ENCODE measurements at places on chromosomes 7 and 10. TPM values are rescaled to one million over a fixed set of nuclear protein-coding genes. Genes with fewer than 3 reads are reported as not detected.

Gene AVL9
- 86.1 TPM for total RNA-seq

Gene SEMA3D
- total RNA-seq: 0.91 TPM

Gene LAMB4
- not detected for total RNA-seq

Gene PAPOLB
- total RNA-seq: not detected

Gene CYP3A7
- 0.86 TPM for total RNA-seq

Gene TMEM130
- total RNA-seq: not detected

Gene AKR1B15
- total RNA-seq: 0.73 TPM

DNA sequence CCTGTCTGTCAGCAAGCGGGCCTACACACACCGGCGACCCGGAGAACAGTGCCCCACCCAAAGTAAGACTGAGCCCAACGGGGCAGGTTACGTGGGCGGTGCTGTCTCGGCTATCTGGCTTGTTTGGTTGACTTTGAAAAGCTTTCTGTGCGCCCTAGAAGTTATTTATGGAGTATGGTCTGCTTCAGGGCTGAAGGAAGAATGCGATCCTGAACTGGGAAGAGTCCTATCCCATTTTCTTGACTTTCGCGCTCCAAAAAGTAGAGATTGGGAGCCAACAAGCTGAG lies 1.5 kb downstream of the INA start:
- peaks cover 8% of the 10 kb centered on the region for H3K36me3 ChIP-seq
- H3K4me3 ChIP-seq: peak overlapping the region; percentile 54
- peak overlapping the region; percentile 44 for H3K27ac ChIP-seq

DNA sequence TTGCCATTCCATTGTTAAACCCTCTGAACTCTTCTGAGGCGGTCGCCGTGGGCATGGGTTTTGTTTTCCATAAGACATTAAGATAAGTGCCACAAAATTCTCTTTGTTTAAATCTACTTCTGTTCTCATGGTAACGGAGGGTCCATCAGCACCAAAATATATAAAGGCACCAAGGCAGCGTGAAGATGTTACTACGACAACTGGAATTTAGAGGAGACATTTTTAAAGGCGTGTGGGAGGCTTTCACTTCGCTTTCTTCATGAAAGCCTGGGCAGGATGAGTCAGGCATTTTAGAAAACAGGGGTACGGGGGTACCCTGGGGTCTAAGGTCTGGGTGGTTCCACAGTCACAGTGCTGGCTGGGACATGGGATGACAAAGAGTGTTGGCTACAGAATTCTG lies 34.0 kb downstream of the SMKR1 start:
- H3K4me1 ChIP-seq: no peaks in the 10 kb centered on the region
- H3K27me3 ChIP-seq: no peaks in the 10 kb centered on the region
- no peak overlapping the region for H3K27ac ChIP-seq
- DNase-seq: no peak
- H3K36me3 ChIP-seq: no peaks in the 10 kb centered on the region
- no peak overlapping the region for H3K4me3 ChIP-seq

DNA sequence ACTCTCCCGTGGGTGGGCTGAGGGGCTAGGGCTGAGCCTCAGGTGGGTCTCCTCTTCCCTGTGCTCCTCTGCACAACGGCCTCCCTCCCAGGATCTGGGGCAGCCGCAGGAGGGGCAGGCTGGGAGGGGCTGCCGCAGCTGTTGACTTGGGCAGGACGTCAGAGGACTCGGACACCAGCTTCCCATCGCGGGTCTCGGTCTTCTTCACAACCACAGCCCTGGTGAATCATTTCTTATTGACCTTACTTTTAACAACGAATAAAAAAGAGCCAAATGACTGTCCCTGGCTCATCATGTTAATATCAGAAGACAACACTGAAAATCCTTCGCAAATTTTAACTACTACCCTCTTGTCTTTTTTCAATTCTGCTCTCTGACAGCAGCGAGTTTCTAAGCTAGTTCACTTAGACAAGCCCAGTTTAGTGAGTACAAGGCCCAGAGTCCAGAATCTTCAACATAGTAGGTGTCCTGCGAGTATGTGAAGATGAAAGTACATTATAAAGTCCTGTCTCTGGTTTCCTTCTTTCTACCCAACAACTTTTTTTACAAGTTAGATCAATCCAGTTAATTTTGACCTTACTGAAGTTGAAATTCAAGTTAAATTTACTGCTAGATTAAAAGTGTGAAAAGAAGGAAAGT lies 32.4 kb downstream of the CTNNA3 start:
- no peaks in the 10 kb centered on the region for H3K4me1 ChIP-seq
- H3K4me3 ChIP-seq: no peak overlapping the region
- no peaks in the 10 kb centered on the region for H3K27me3 ChIP-seq

GRCh38 chr10:10687751-10688150 lies 329.9 kb upstream of the CELF2 start:
- no peaks in the 10 kb centered on the region for H3K4me1 ChIP-seq
- no peak overlapping the region for H3K4me3 ChIP-seq
- no peak for DNase-seq

- H3K27ac ChIP-seq: no peak overlapping the region
- no peak overlapping the region for H3K4me3 ChIP-seq
- H3K4me1 ChIP-seq: no peaks in the 10 kb centered on the region
- DNase-seq: no peak
- H3K27me3 ChIP-seq: no peaks in the 10 kb centered on the region
Observed at GRCh38 chr10:67943917-67944316, 59.5 kb downstream of the SIRT1 start.

DNA sequence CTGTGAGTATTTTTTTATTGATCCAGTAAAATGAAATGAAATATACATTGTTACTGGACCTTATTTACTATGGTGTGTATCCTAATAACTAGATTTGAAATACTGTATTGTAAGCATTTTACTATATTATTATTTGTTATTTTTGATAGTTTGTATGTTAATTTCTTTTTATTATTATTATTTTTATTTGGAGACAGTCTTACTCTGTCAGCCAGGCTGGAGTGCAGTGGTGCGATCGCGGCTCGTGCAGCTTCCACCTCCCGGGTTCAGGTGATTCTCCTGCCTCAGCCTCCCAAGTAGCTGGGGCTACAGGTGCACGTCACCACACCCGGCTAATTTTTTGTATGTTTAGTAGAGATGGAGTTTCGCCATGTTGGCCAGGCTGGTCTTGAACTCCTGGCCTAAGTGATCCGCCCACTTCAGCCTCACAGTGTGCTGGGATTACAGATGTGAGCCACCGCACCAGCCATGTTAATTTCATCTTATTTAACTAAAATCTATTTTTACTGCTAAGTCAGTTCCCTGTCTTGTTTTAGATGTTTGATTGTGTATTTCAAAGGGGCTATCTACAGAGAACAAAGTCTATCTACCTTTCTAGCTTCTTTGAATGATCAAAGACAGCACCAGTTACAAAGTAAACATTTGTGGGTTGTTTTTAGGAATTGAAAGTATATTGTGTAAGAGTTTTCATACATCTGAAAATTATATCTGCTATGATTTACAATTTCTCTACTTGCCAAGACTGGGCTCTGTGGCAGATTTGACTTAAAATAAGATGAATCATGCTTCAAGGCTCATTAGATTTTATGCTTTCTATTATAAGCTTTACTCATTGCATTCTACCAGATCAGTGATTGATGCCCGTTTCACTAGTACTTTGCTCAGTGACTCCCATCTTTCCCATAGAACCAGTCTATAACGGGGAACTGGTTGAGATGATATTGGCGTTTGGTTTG lies 41.6 kb downstream of the CDC123 start:
- no peak for DNase-seq
- no peak overlapping the region for H3K27ac ChIP-seq
- H3K4me3 ChIP-seq: no peak overlapping the region
- peaks cover 30% of the 10 kb centered on the region for H3K36me3 ChIP-seq

- H3K36me3 ChIP-seq: no peaks in the 10 kb centered on the region
- no peak for DNase-seq
- H3K4me1 ChIP-seq: no peaks in the 10 kb centered on the region
- H3K27ac ChIP-seq: no peak overlapping the region
Observed at GRCh38 chr10:51012073-51012472, 62.2 kb upstream of the PRKG1 start.

DNA sequence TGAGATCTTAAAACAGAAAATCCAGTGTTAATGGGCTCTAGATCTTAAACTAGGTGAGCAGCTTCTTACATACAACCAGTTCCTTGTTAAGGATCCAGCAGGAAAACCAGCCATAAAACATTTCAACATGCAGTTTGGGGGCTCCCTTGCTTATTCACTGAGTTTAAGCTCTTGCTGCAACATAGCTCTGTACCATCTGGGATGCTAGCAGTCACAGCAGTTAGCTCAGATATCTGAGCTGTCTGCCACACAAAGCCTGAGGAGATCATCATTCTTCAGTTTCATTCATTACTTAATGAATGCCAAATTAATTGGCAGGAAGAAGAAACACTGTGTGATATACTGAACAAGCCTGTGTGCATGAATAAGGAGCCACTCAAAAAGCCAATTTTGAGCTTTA lies 62.8 kb downstream of the PODXL start:
- H3K36me3 ChIP-seq: no peaks in the 10 kb centered on the region
- DNase-seq: no peak
- no peak overlapping the region for H3K27ac ChIP-seq
- no peak overlapping the region for H3K4me3 ChIP-seq
- no peaks in the 10 kb centered on the region for H3K27me3 ChIP-seq

DNA sequence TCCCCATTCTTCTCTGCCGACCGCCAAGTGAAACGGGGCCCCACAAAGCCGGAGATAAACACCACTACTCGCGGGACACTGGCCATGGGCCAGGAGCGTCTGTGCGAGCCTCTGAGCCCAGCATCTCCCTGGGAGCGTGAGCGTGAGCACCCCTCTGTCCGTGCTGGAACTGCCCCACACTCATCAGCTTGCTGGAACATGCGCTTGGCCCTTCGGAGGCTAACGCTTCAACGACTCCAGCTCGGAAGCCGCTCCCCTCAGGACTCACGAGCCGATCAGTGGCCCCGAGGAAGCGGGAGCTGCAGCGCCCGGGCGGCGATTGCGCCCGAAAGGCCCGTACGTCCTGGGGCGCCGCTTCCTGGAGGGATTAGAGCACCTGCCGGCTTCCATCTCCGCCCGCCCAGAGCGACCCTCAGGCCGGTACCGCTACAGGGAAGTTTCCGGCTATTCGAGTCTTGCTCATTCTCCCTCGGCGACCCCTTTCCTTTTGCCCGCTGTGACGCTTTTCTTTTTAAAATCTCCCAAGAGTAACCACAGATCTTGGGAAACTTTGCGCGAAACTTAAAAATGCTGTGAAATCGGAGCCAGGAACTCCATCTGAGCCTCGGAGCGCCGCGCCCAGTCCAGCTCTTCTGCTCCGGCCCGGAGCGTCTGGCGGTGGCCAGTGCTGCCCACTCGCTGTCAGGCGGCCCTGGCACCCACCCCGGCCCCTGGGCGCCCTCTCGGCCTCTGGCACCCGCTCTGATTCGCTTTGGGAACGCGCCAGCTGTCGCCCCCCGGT lies 1.0 kb downstream of the TLL2 start:
- peaks cover 16% of the 10 kb centered on the region for H3K27me3 ChIP-seq
- peaks cover 20% of the 10 kb centered on the region for H3K36me3 ChIP-seq
- no peak overlapping the region for H3K27ac ChIP-seq
- H3K4me3 ChIP-seq: peak overlapping the region; percentile 78

- no peak overlapping the region for H3K27ac ChIP-seq
- no peak for DNase-seq
- no peaks in the 10 kb centered on the region for H3K27me3 ChIP-seq
- peaks cover 9% of the 10 kb centered on the region for H3K36me3 ChIP-seq
Observed at GRCh38 chr10:23341004-23341403, 3.6 kb downstream of the C10orf67 start.

- no peak overlapping the region for H3K27ac ChIP-seq
- H3K4me3 ChIP-seq: no peak overlapping the region
- peak; percentile 15 for DNase-seq
- no peaks in the 10 kb centered on the region for H3K27me3 ChIP-seq
- peaks cover 23% of the 10 kb centered on the region for H3K4me1 ChIP-seq
Observed at GRCh38 chr10:74207691-74208480, 56.9 kb downstream of the ADK start.

DNA sequence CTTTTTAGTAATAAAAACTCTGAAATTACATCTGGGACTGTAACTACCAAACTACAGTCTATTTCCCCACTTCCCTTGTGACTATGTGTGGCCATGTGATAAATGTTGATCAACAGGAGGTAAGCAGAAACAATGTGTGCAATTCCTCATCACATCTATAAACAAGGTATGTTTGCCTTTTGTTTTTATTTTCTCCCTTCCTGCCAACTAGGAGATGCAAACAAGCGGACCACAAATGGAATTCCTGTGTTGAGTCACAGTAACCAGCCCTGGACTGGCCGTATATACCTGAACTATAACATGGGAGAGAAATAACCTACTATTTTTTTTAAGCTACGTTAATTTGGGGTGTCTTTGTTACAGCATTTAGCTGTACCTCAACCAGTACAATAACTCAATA lies 52.5 kb downstream of the SCRN1 start:
- no peaks in the 10 kb centered on the region for H3K27me3 ChIP-seq
- no peak overlapping the region for H3K27ac ChIP-seq
- H3K4me3 ChIP-seq: no peak overlapping the region
- H3K36me3 ChIP-seq: peaks cover 31% of the 10 kb centered on the region
- peaks cover 11% of the 10 kb centered on the region for H3K4me1 ChIP-seq

DNA sequence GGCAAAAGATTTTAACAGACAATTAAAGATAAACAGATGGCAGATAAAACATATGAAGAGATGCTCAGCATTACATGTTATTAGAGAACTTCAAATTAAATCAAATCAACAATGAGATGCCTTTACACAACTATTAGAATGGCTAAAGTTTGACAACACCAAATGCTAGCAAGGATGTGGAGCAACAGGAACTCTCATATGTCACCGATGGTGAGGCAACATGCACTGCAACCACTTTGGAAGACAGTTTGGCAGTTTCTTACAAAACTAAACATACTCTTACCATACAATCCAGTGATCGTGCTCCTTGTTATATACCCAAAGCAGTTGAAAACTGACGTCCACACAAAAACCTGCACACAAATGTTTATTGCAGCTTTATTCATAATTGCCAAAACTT lies 13.7 kb upstream of the ATE1 start:
- DNase-seq: no peak
- H3K27ac ChIP-seq: no peak overlapping the region
- no peaks in the 10 kb centered on the region for H3K36me3 ChIP-seq
- no peaks in the 10 kb centered on the region for H3K4me1 ChIP-seq
- H3K27me3 ChIP-seq: no peaks in the 10 kb centered on the region
- no peak overlapping the region for H3K4me3 ChIP-seq

DNA sequence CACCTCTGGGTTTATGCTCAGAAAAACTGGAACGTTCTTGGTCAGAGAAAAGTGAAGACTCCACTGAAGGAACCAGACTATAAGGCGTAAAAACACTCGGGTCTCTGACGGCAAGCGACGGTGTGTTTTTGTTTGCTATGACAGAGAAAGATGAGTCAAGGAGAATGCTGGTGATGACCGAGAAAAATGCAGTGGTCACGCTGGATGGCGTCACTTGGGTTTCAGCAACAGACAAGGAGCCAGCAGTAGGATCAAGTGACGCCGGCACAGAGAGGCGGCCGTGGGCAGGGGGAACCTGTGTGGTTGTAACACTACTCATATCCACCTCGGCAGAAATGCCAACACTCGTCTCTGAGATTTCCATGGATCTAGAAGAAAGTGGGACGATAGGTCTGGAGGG lies 63.4 kb downstream of the KIAA1549 start:
- no peaks in the 10 kb centered on the region for H3K4me1 ChIP-seq
- H3K27me3 ChIP-seq: no peaks in the 10 kb centered on the region
- no peak overlapping the region for H3K27ac ChIP-seq
- DNase-seq: no peak
- no peak overlapping the region for H3K4me3 ChIP-seq

GRCh38 chr10:52187521-52188258 lies 126.4 kb upstream of the DKK1 start:
- no peak for DNase-seq
- H3K4me1 ChIP-seq: no peaks in the 10 kb centered on the region
- H3K27ac ChIP-seq: no peak overlapping the region
